ENCODE measurements at places on chromosomes 2 and 18.

DNA sequence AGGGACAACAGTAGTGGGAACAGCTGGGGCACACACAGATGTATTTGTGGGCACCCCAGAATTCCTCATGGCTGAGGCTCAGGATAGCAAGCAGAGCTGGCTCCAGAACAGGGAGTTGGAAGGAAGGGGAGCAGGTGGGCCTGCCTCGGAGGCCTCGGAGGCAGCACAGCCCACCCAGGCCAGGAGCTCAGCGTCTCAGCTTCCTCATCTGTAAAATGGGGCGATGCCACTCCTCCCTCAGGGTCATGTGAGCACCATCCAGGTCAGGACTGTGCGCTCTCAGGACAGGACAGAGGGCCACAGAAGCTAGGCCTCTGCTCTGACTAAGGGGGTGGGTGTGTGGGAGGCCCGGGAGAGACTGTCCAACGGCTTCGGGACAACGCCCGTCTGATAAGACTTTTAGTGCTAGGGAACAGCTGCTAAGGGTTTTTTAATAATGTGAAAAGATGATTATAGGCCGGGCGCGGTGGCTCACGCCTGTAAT lies 106.2 kb downstream of the HDAC4 start:
- no peak for DNase-seq

DNA sequence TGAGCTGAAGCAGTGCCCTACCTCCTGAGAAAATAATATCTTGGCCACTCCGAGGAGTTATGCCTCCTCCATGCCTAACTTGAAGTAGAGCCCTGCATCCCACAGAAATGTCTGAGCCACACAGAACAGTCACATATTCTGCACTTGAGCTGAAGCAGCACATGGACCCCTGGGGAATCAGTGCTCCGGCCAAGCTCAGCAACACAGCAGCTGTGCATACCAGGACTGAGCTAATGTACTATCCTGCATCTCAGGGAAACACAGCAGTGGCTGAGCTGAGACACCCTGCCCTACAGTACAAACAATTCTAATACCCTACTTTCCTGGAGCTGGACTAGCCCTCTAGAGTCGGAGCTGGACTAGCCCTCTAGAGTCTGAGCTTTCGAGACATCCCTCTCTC lies 166.9 kb downstream of the ZNF516 start:
- DNase-seq, result no peak

DNA sequence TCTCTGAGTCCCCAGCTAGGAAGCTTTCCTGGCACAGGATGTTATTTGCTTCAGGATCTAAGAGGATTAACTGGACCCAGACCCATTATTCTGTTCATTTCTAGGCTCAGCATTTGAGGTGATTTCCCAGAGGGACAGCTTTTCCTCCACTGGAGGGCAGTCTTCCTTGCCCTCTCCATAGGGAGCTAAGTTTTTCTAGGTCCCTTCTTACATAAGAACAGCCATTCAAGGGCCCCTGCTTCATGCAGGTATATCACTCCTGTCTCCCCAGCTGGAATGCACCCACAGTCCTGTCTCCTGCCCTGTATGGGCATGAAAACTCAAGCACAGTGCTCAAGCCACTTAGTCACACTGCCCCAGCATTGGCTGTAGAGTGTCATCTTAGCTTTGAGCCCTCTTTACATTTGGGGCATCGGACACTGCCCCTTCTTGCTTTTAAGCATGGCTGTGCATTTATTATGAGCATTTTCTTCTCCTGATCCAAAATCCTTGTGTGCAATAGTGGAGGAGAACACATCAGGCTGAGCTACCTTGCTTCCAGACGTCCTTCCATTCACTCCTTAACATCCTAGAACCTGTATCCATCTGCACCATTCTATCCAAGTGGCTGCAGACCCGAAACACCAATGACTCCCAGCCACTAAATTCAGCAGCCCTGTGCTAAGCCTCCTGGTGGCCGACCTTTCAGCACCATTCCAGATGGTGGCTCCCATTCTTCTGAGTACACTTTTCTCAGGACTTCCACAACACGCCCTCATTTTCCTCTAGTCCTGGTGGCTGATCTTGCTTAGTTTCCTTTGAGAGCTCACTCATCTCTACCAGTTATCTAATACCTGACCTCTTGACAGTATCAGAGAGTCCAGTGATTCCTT lies 80.0 kb downstream of the COPS8 start:
- DNase-seq, result no peak

DNA sequence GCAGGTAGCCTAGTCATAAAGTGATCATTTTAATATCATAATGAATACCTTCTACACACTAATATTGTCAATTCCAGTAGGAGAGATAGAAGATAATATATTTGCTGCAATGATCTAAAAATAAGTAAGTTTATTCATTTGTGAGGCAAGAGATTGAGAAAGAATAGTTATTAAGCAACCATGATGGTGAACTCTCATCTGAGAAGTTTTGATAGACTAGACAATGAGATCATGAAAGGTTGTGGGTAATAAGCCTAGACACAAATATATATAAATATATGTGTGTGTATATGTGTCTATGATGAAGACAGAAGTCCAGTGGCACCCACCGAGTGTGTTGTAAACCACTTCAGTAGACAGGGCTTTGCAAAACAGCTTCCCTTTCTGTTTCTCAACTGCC lies 181.0 kb upstream of the CHST9 start:
- DNase-seq, result no peak

DNA sequence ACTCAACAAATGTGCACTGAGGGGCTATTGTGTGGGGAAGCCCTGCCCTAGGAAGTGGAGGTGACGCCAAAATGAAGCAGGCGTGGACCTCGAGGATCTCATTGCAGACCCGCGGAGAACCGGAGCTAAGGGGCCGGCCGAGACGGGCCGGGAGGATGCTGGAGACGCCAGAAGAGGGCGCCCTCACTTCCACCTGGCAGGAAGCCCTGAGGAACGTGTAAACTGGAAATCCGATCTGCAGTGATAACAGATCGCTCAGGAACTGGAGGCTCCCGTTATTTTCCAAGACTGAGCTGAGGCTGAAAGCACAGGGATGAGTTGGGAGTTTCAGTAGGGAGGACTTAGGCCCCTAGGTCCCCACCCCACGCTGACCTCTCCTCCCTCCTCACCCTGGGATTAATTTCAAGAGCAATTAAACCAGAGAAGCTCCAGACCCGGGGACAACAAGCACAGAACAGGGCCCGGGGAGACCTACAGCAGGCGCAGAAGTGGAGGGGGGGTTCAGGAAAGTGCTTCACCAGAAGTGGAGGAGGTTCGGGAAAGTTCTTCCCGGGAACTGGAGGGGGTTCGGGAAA lies 7.7 kb upstream of the COL6A3 start:
- peak; percentile 60 for DNase-seq

DNA sequence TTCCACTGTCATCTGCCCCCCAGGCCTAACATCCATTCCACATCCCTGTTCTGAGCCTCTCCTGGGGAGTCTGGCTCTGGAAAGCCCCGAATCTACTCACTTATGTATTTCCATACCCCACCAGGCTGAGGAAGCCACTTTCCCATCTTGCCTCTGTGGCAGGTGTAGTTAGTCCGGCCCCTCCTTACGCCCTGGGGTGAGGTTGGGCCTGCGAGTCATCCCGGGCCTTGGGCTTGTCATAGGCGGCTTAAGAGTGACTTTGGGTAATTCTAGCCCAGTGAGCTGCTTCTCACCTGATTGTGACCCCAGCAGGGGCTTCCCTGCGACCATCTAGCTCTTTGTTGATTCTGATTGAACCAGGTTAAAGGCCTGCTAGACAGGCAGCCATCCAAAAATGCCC lies 21.1 kb downstream of the PCARE start:
- no peak for DNase-seq

DNA sequence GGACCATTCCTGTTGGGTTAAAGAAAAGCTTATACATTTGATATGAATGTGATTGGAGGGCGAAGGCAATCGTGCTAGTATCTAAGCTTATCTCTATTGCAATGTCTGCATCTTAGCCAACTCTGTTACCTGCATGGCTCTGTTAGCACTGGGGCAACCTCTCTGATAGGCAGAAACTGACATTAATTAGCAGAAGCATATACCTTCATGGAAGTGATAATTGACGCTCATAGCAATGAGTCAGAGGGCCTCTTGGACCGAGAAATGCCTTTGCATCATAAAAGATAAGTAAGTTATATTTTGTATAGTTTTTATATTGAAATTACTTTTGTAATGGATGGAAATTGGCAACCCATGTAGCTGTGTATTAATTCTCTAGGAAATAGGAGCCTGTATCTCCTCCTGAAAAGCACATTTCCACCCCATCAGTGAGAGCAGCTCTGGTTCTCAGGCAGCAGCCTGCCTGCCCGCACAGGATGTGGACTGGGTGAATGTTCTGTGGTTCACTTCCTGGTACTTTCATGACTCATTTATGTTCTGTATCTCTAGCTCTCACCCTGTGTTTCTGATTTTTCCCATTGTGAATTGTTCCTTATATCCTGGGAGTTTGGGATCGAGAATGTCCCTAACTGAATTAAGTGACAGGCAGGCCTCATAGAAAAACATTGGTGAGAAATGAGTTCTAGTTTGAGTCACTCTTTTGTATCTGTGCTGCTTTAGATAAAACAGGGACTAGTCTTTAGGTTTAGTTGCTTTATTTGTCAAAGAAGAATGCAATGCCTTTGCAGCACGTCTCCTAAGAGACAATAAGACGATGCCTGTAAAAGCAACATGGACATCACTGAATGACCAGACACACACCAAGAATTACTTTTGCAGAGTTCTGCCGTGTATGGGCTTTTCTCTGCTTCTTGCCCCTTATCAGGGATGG lies 344.9 kb downstream of the DCDC2C start:
- DNase-seq, result no peak

GRCh38 chr2:55609938-55610578 lies 7.4 kb downstream of the PPP4R3B start:
- no peak for DNase-seq

DNA sequence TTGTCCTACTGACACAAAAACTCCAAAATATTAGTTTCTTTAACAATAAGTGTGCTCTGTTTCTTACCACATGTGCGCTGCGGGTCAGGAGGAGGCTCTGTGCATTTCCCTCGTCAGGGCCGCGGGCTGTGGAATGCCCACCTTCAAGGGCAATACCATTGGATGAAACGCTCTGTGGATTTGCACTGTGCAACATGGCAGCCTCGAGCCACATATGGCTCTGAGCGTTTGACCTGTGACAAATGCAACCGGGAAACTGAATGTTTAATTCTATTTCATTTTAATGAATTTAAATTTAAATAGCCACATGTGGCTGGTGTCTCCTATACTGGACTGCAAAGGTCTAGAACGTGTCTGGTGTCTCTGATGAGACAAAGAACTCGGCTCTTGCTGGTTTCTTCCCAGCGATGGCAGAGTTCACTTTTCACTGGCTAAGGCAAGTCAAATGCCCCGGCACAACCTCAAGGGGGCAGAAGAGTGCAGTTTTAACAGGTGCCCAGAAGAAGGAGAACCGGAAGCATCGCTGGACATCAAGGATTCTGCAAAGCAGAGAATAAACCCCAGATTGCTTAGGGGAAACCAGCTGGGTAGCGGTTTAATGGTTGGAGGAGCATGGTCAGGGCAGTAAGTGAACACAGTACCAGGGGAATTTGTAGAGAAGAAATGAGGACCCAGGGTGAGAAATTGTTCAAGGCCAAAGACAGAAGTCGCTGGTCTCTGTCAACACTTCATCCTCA lies 37.0 kb upstream of the TMEM18 start:
- no peak for DNase-seq

- no peak for DNase-seq
Observed at GRCh38 chr2:207490441-207490840, 39.3 kb upstream of the CREB1 start.

GRCh38 chr2:6954586-6954985 lies 37.4 kb downstream of the RNF144A start:
- no peak for DNase-seq

DNA sequence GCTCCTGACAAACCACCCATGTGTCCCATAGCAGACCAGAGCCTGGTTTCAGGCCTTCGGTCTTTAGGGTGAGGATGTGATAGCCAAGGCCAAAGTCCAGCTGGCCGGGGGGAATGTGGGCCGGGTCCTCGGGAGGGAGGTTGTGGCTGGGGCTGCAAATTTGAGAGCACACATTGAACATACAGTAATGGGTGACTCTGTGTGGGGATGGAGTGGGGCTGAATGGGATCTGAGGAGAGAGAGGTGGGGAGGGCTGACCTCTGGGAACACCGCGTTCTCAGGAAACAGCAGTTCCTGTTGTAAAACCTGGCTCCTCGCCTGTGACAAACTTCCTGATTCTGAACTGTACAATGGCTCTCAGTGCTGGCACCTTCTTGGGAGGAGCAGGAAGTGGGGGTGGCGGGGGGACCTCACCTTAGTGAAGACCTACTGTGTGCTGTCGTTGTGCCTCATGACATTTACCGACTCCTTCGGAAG lies 48.8 kb downstream of the MCFD2 start:
- no peak for DNase-seq

GRCh38 chr2:211159972-211160371 lies 603.6 kb downstream of the CPS1 start:
- no peak for DNase-seq
